ENCODE measurements at places on chromosomes 3 and 15. TPM values are rescaled to one million over a fixed set of nuclear protein-coding genes. Genes with fewer than 3 reads are reported as not detected.

GRCh38 chr3:195763076-195763830, 42.5 kb downstream of the MUC20 start:
- no peaks in the 10 kb centered on the region for H3K36me3 ChIP-seq
- no peak overlapping the region for H3K27ac ChIP-seq
- no peaks in the 10 kb centered on the region for H3K4me1 ChIP-seq

GRCh38 chr3:191246630-191247029, 47.6 kb downstream of the OSTN start:
- no peak overlapping the region for H3K27ac ChIP-seq
- no peaks in the 10 kb centered on the region for H3K36me3 ChIP-seq
- H3K4me3 ChIP-seq, result no peak overlapping the region

Gene HCLS1
- 6.0 TPM for total RNA-seq

Gene SIDT1
- total RNA-seq, result 0.83 TPM

Gene MED12L
- total RNA-seq, result 6.4 TPM
